ENCODE measurements at places on chromosomes 13 and 19.

- no peak for DNase-seq
Observed at GRCh38 chr13:98581971-98582702, 5.2 kb upstream of the STK24 start.

DNA sequence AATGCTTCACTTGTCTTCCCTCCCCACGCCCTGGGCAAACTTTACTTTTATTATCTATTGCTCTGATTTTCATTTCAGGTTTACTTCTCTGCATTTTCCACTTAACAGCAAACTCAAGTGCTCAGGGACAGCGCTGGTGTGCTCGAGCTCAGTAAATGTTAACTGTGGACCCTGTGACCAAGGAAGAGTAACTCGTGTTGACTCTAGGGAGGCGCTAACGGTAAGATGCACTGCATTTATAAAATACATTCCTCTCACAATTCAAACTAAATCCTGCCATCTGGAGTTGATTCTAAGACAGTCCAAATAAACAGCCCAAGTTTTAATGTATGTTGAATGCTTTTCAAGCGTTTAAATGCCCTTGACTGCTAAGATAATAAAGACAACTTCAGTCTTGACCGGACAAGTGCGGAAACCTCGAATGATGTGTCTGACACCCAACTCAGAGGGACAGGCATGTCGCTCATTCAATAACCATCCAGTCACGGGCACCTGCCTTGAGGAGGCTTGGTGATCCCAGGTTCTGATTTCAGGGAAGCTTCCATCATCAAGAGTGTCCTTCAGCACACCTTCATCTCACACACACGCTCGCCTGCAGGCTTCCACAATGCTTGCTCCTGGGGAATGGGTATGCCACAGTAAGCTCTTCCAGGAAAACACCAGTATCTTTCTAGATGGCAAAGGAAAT lies 93.2 kb downstream of the STK24 start:
- no peak for DNase-seq

DNA sequence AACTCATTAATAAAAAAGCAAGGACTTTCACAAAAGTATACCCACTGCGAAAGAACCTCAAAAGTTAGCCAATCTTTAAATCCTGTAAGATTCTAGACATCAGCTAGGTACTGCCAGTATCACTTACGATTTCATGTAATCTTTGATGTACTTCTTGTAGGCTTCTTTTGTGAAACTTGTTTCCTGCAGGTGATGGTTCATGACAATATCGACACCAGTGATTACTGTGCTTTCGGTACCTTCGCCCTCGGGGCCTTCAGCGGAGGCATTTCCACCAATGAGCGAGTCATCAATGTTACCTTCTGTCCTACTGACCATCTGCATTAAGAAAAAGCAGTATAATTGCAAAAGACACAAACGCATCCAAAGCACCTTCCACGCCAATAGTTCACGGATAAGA lies 1.1 kb downstream of the TPT1 start:
- no peak for DNase-seq

DNA sequence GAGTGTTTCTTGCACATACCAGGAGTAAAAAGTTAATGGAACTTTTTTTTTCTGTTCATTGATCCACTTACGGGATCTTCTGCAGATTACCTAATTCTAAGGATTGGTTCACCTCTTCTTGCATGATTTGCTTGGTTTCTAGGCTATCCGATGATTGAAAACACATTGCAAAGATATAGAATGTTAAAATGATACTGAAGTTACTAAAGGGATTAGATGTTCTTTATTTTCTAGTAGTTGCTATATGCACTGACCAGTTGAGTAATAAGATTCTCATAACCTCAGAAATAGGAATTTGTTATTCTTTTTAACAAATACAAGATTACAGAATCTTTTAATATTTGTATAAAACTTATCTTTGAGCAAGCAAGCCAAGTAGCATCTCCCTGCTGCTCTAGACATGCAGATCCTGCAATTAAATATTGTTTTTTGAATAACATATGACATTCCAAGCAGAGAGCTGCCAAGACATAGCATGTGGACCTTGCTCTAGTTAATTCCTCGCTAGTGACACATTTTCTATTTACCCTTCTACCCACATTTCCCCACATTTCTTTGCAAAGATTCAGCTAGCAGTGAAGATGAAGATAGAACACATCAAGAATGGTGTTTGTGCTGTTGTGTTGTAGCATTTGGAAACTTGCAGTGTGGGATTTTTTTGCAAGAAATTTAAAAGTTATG lies 51.7 kb upstream of the RNF113B start:
- DNase-seq, result no peak

DNA sequence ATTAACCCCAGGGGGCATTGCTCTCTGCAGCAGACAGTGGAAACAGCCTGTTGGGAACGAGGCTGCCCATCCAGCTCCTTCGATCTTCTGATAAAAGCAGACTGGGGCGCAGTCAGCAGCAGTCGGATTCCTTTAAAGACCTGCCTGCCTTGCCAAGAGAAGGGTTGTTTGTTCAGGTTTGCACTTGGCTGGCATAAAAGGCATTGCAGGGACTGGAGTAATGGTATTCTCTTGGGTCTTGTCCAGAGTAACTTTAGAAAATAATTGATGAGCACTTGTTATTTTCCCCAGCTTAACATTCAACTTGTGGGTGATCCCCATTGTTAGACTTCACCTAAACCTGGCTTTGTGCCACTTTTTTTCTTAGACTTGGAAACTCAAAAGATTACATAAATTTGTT lies 67.3 kb upstream of the SLC10A2 start:
- DNase-seq, result no peak

GRCh38 chr13:27926644-27927434 lies 7.0 kb downstream of the PDX1 start:
- no peak for DNase-seq

GRCh38 chr19:54099190-54099902 lies 1.3 kb downstream of the OSCAR start:
- DNase-seq, result no peak

GRCh38 chr13:51455532-51455931 lies 2.7 kb upstream of the INTS6 start:
- no peak for DNase-seq

- DNase-seq, result no peak
Observed at GRCh38 chr13:79775830-79776229, 294.9 kb downstream of the NDFIP2 start.

DNA sequence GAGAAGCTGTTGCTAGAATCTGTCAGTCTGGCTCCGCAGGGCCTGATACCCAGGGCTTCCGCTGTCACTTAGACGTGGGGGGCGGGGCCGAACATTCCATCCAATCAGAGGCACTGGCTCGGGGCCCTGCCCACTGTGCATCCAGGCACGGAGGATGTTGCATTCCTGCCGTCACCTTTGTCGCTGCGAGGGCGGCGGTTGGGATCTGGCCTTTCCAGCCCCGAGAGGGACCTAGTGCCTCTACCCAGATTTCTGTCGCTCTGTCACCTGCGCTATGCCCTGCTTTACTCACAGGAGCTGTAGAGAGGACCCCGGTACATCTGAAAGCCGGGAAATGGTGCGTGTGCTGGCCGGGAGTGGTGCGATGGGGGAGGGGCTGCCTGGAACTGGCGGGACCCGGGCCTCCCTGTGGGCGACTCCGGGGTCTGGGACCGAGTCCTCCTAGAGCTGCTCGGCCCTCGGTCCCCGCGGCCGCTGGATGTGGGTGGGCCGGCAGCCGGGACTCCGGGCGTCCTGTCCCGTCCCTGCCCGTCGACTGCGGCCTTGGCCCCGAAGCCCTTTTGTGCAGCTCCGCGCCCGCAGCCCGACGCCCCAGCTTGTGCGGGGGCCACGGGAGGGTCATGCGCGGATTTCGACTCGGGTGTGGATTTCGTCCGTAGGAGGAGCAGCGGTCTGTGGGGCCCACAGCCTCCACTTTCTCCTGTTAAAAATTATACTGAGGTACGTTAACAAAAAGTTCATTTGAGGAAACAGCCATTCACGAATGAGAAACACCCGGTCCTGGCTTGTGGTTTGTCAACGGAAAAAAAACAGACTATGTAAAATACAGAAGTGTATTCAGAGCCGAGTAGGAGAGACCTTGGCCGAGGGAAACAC lies at the start of gene ZNF439:
TSS of gene ZNF439 (plus strand) at position 133 of the 876 bp plus-strand sequence. CDS start at position 275, 142 bp downstream.
- DNase-seq, result peak; percentile 64

- DNase-seq, result no peak
Observed at GRCh38 chr19:18849838-18850400, 18.2 kb downstream of the UPF1 start.

DNA sequence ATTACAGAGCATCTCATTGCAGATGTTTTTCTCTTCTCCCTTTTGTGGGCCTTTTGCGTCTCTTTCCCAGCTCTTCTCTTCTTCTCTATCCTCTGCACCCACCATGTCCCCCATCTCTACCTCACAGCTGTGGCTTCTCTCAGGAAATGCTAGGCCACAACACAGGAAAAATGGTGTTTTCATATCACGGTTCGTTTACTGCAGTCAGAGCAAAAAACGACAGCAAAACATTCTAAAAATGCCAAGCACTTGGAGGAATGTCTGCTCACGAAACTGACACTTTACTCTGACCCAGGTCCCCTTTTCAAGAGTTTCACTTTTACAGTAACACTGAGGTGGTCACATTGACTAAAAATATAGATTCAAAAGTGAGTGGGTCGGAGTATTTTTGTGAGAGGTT lies 152.2 kb downstream of the DCT start:
- no peak for DNase-seq

DNA sequence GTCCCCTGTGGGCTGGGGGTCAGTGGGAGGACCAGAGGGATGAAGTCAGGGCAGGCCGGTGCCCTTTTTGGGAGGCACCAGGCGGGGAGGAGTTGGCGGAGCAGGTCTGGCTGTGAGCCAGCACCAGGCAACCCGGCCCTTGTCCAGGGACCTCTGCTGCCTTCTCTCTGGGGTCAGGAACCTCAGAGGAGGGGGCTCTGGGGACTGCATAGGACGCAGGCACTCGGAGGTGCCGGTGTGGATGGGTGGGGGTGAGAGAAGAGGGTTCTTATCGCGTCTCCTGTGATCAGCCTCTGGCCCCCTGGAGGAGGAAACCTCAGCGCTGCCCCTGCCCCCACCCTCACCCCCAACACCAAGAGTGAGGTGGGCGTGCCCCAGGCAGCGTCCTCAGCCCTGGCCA lies 16.5 kb downstream of the DPF1 start:
- no peak for DNase-seq

GRCh38 chr19:46521241-46521868 lies 25.7 kb upstream of the PNMA8B start:
- DNase-seq, result no peak

- no peak for DNase-seq
Observed at GRCh38 chr13:52112591-52112990, 16.3 kb downstream of the NEK5 start.

GRCh38 chr13:98549006-98549727 lies 27.7 kb downstream of the STK24 start:
- DNase-seq, result no peak

- DNase-seq, result no peak
Observed at GRCh38 chr13:67223024-67223423, 7.1 kb downstream of the PCDH9 start.

GRCh38 chr13:21176982-21177284 lies 475 bp downstream of the MRPL57 start:
- peak; percentile 11 for DNase-seq

DNA sequence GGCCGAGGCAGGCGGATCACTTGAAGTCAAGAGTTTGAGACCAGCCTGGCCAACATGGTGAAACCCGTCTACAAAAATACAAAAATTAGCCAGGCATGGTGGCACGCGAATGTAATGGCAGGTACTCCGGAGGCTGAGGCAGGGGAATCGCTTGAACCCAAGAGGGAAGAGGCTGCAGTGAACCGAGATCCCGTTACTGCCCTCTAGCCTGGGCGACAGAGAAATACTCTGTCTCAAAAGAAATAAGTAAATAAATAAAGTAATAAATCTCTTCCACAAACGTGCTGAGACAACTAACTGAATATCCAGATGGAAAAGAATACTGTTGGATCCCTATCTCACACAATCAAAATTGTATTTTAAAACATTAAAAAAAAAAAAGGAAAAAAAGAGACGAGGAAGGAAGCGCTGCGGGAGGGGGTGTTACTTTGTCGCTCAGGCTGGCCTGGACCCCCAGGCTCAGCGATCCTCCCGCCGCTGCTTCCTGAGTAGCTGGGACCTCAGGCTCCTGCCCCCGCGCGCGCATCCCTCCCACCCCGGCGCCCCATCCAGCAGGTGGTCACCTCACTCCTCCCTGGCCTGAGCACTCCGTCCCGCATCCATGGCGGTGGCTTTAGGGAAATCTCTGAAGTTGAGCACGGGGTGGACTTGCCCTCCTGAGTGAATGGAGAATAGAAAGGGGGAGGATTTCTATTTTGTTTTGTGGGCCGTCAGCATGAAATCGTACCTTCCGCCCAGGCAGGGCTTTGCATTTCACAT lies 628 bp upstream of the ZNF813 start:
- DNase-seq, result no peak

GRCh38 chr13:99809926-99810325 lies 161.6 kb downstream of the ZIC5 start:
- DNase-seq, result no peak

DNA sequence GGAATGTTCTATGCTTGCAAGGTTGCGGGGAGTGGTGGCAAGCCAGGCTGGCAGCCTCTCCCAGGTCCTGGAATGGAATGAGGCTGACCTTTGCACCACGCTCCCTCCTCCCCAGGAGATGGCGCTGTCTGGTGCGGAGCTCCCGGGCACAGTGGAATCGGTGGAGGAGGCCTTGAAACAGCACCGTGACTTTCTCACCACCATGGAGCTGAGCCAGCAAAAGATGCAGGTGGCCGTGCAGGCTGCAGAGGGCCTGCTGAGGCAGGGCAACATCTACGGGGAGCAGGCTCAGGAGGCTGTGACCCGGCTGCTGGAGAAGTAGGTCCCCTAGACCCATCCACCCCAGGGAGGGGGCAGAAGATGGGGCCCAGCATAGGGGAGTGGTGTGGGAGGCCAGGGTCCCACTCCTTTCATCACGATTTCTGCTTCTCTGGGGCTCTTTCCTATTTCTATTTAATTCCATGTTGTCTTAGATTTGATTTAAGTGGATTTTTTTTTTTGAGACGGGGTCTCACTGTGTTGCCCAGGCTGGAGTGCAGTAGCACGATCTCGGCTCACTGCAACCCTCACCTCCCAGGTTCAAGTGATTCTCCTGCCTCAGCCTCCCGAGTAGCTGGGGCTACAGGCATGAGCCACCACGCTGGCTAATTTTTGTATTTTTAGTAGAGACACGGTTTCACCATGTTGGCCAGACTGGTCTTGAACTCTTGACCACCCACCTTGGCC lies 53.2 kb upstream of the SHKBP1 start:
- no peak for DNase-seq

- no peak for DNase-seq
Observed at GRCh38 chr13:35465371-35465770, 11.1 kb downstream of the MAB21L1 start.

DNA sequence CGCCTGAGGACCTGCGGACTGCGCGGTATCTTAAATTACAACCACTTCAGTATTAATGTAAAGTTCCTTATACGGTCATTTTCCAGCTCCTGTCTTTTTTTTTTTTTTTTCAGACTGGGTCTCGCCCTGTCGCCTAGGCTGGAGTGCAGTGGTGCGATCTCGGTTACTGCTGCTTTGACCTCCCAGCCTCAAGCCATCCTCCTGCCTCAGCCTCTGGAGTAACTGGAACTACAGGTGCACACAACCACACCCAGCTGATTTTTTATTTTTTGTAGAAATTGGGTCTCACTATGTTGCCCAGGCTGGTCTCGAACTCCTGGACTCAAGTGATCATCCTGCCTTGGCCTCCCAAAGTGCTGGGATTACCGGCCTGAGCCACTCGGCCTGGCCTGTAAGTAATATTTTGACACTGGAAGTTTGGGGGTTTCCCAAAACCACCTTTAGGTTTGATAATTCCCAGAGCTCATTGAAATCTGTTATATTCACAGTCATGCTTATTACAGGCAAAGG lies 406 bp upstream of the EID2B start:
- DNase-seq, result no peak

GRCh38 chr13:41231025-41231677 lies 32.2 kb downstream of the MTRF1 start:
- no peak for DNase-seq

- no peak for DNase-seq
Observed at GRCh38 chr13:45747071-45747470, 45.0 kb downstream of the CBY2 start.
